ENCODE measurements at places on chromosomes 12 and 14. TPM values are rescaled to one million over a fixed set of nuclear protein-coding genes. Genes with fewer than 3 reads are reported as not detected.

Gene OTUB2
- total RNA-seq, result 0.48 TPM

Gene SLC24A4
- total RNA-seq, result 0.08 TPM

Gene ESPL1
- total RNA-seq, result 67.7 TPM

Gene RASAL1
- total RNA-seq, result 1.9 TPM

Gene POU6F1
- 6.5 TPM for total RNA-seq

All from activated naive CD8-positive, alpha-beta T cell treated with anti-CD3 and anti-CD28 coated beads for 36 hours (primary cell).